ENCODE measurements at places on chromosomes 3 and 15.
A peak's percentile ranks its signal among the peaks of the same experiment; 100 is the strongest.

DNA sequence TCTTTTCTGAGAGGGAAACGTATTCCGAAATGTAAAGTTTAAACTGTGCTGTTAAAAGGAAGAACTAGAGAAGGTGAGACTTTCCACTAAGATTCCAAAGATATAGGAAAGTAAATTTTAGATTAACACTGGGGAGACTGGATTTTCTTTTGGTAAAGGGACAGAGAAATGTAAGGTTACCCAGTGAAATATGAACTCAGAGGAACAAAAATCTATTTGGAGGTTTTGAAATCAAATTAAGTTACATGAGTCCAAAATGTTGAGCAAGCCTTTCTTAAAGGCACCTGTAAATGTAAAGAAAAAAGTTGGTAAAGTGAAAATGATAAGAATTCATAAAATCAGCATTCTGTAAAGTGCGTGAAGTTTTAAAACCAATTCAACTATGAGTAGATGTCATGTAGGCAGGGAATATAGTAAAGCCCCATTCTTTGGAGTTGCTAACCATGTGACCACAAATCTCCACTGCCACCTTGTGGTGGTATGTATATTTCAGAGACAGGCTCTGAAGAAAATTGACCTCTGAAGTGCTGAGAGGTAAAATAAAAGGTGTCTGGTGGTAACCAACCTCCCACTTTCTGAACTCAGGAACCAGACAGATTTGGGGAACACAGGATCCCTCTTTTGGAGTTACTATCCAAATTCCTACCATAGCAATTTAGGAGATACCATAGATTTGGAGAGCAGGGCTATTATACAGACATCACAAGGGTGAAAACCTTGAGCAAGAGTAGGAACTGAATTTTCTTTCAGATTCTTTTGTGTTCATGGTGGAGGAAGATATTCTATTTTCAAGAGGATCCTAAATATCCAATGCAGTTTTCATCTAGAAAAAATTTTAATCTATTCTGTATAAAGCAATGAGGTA lies 215.3 kb downstream of the ROBO2 start:
- DNase-seq, result peak; percentile 68

- DNase-seq, result no peak
Measured at GRCh38 chr3:36525115-36525801, 145.0 kb downstream of the STAC start.

DNA sequence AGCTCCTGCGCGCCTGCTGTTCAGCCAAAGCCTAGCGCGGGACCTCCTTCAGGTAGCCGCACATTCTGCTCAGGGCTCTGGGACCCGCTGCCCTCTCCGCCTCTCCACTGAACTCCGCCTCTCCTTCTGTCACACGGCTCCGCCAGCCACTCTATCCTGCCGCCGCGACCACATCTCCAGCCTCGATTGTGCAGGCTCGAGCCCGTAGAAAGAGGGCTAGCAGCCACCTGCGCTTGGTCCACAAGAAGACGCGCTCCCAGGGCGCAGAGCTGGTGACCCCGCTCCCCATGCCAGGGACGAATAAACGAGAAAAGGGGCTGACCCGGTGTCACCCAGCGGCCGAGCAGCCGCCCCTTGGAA lies 1.1 kb upstream of the VIPR1 start:
- no peak for DNase-seq

DNA sequence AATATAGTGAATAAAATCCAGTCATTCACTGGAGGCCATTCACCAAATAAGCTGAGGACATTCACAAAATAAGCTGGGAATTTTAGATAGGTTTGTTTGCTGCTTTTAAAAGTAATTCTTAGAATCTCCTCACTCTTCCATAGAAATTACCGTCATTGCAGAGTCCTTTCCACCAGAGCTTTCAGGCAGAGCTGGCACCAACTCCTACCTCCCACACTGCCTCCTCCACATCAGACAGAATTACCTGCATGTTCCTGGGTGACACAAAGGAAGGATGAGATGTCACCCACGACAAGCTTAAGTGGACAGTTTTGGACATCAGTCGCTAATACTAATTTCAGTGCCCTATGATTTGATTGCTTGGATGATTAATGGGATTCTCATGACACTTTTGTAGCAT lies 1113.2 kb downstream of the IGSF11 start:
- DNase-seq, result no peak

DNA sequence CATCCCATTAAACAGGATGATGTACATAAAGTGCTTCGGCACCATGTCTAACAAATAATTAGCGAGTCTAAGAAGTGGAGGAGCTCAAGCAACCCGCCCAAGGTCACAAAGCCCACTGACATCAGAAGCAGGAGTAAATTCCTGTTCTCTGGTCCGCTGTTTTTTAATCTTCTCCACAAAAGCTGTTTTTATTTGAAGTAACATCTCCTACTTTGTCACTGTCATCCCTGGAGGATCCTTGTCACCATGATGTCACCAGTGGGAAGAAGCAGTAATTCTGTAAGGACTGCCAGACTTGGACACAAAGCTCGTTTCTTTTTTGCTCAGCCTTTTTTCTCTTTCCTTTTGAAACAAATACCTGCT lies 216.2 kb downstream of the STT3B start:
- DNase-seq, result no peak

DNA sequence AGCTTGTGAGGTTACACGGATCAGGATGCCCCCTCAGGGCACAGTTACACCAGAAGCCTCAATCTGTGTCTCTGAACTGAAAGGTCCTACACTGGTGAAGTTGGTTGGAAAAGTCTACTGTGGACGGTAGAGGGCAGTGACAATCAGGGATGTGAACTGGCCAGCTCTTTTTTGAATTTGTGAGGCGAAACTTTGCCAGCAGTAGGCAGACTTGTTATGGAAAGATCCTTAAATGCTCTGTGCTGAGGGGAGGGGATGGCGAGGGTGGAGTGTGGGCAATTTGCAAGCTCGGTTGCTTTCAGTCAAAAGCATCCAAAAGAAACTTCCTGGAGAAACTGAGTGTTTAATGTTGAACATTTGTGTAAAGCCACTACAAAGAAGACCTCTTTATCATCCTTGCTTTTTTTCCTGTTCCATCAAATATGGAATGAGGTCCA lies 127.4 kb upstream of the ABHD17C start:
- peak; percentile 71 for DNase-seq

- DNase-seq, result no peak
Measured at GRCh38 chr3:185351396-185351795, 11.5 kb upstream of the MAP3K13 start.

DNA sequence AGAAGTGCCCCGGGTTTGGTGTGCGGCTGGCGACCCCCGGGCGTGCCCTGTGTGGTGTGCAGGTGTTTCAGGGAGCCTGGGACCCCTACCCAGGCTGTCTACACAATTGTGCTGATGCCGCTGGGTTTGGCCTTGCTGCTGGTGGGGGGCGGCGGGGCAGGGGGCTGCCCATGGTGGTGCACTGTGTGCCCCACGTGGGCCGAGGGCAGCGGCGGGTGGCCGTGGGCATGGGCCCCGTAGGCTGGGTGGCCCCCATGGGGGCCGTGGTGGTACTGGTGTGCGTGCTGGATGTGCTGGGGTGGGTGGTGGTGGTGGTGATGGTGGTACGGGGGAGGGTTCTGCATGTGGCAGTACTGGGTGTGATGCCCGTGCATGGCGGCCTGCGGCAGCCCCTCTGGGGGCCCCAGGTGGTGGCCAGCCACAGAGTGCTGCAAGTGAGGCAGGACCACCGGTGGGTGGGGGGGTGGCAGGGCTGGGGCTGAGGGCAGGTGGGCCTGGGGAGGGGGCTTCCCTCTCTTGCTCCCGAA lies 59.6 kb upstream of the RPL32 start:
- DNase-seq, result no peak

- DNase-seq, result no peak
Measured at GRCh38 chr3:12687948-12688347, 24.0 kb upstream of the RAF1 start.

- peak; percentile 68 for DNase-seq
Measured at GRCh38 chr3:109336291-109336861, 970 bp downstream of the DPPA4 start.

- DNase-seq, result no peak
Measured at GRCh38 chr15:56667517-56667916, 65.8 kb downstream of the ZNF280D start.

DNA sequence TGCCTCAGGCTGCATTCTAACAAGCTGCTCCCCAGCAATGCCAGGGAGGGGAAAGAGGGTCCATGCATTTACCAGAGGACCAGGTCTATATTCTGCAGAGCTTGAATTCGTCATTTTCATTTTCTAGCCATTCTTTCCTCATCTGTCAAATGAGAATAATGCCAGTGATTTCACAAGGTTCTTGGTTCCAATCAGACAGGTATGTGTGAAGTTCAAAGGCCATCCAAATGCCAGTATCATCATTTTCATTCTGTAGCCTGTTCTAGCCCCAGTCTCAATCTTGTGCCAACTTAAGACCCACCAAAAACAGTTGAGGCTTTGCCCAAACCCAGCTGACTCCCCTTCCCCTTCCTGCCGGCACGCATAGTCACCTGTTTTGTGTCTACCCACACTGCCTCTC lies 112.7 kb downstream of the IQSEC1 start:
- no peak for DNase-seq

- DNase-seq, result no peak
Measured at GRCh38 chr15:85543741-85544155, 163.3 kb downstream of the AKAP13 start.
